ENCODE measurements at places on chromosomes 5 and 9.

GRCh38 chr5:123037104-123037418 is 536 bp upstream of the PPIC start:
- no peak for DNase-seq

DNA sequence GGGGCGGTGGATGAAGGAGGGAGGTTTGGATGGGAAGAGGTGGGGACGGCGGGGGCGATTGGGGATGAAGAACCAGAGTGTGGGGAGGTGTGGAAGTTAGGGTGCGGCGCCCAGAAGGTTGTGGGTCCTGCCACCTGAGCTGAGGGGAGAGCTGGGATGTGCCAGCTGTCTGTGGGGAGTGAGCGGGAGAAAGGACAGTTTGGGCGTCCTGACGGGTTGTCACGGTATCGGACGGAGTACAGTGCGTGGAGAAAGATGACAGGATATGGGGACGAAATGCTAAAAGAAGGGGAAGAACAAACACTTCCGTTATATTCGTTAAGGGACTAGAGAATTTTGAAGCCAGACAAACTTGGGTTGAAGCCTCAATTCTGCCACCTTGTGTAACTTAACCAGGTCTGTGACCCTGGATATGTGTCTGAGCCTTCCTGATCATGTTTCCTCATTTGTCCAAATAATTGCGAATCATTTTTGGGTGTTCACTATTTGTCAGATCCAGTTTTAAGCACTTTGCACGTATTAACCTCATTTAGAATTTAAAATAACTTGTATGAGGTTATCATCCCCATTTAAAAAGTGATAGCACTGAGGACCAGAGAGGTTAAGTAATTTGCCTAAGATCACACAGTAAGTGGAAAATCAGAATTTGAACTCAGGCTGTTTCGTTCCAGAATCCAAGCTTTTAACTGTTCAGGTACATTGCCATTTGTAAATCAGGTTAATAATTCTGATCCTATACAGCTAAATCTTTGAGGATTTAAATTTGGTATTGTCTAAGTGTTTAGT is 689 bp downstream of the CNTRL start:
- DNase-seq: no peak

GRCh38 chr5:50863534-50864170 is 197.2 kb downstream of the PARP8 start:
- no peak for DNase-seq

DNA sequence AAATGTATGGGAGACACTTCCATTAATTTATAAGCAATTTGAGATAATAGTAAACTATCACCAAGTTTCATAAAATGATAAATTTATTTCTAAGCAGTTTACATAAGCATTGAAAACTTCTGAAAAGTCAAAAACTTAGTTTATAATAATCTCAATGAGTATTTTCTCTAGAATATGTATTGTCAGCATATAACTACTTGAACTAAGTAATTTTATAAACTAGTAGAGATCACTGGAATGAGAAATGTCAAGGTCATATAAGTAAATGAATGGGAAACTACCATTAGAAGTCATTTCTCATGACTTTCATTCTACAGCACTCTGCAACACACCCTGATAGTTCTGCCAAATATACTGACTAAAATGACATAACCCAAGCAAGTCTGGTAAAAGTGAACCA is 3.4 kb downstream of the TBCA start:
- DNase-seq: no peak

GRCh38 chr5:143501310-143502044 is 98.0 kb upstream of the NR3C1 start:
- no peak for DNase-seq

- no peak for DNase-seq
These were observed 123.5 kb downstream of the RASEF start for GRCh38 chr9:82939451-82939850.

DNA sequence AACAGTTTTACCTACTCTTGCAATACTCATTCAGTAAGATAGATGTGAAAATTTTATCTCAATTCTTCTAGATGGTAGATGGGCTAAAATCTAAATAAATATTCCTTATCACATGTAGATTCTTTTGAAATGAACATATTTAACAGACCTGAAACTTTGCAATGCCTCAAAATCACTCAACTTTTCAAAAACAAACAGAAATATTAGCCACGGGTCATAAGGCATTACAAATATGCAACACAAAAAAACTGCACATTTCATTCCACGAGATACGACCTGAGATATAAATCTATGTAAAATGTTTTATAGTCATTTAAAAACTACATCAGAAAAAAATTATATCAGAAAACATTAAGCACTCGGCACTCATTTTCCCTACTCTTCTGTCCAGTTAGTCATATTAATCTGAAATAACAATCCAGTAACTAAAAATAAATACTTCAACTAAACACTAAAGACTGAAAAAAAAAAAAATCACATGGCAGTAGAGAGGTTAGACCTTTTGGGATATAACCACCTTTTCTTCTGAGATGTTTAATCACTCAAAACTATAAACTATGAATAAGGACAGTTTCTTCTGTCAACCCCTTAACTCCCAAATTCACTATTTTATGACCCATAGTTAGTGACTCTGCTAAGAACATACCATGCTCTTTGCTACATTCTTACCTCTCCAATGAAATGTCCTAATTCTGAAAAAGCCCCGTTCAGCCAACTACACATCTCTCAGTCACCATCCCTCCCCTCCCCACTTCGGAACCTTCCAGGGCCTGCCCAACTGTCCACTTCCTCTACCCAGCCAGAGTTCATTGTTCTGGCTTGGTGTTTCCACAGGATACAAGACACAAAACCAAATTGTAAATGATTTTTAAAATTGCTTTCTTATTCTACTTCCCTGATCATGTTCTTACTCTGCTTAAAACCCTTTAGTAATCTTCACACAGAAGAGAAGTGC is 6.4 kb downstream of the HOMER1 start:
- no peak for DNase-seq

GRCh38 chr9:74255489-74255984 is 241.6 kb upstream of the RORB start:
- DNase-seq: no peak

GRCh38 chr9:13868336-13868735 is 445.6 kb downstream of the NFIB start:
- DNase-seq: no peak

DNA sequence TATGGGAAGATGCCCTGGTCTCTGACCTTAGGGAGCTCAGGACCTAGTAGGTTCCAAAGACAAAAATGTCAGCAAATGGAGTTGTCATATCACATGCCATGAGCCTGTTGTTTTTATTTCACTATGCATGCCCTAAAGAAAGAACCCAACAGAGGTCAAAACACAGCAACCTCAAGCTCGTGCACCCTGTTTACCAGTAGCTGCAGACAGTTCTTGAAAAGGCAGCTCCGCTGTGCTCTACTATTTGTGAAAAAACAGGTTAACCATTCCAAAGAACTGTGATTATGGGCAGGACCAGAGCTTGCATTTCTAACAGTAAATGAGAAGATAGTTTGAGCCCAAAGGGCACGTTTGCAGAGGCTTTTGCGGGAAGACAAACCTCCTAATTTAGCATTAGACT is 22.8 kb downstream of the ITK start:
- DNase-seq: no peak

DNA sequence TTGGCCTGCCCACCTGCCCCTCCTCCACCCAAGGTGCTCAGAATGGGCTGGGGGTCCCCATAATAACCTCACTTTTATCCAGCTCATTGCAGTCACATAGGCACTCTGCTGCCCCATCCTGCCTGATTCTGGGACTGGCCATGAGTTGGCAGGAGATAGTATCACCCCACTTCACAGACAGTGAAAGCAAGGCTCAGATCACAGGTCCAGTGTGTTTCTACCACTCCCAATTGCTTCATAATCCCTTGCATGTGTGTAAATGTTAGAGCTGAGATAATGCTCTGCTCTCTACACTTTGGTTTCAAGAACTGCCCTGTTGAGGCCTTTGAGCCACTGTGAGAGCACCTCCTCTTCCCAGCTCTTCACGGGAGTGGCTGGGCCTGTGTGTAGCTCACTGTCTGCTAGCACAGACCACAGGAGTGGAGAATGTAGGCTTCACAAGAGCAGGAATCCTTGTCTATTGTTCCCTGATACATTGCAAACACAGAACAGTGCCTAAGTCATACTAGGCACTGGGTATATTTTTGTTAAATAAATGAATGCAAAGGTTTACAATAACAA is 8.4 kb downstream of the PCYOX1L start:
- DNase-seq: no peak

- no peak for DNase-seq
These were observed 167.5 kb upstream of the CLINT1 start for GRCh38 chr5:158026304-158027031.

GRCh38 chr5:138763037-138763778 is 10.0 kb downstream of the CTNNA1 start:
- no peak for DNase-seq

- DNase-seq: no peak
These were observed 78.2 kb downstream of the ANKRD55 start for GRCh38 chr5:56154732-56155484.

DNA sequence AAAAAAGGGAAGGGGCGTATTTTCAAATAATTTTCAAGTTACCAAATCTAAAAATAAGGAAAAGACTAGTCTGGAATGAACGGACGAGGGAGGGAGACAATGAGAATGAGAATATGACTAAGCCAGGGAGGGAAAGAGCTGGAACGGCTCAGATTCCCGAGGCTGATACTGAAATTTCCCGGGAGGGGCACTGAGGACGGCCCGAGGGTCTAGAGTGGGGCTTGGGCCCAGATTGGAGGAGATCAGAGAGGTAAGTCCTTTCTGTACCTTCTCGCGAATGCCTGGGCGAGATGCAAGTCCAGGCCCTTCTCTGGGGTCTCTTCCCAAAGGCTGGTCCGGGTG is 3.4 kb upstream of the CCIN start:
- no peak for DNase-seq

Measured in DND-41 (cell line).